ENCODE measurements at places on chromosomes 16 and 17.

GRCh38 chr16:85288869-85289660 is 176.8 kb upstream of the CIBAR2 start:
- DNase-seq = no peak

DNA sequence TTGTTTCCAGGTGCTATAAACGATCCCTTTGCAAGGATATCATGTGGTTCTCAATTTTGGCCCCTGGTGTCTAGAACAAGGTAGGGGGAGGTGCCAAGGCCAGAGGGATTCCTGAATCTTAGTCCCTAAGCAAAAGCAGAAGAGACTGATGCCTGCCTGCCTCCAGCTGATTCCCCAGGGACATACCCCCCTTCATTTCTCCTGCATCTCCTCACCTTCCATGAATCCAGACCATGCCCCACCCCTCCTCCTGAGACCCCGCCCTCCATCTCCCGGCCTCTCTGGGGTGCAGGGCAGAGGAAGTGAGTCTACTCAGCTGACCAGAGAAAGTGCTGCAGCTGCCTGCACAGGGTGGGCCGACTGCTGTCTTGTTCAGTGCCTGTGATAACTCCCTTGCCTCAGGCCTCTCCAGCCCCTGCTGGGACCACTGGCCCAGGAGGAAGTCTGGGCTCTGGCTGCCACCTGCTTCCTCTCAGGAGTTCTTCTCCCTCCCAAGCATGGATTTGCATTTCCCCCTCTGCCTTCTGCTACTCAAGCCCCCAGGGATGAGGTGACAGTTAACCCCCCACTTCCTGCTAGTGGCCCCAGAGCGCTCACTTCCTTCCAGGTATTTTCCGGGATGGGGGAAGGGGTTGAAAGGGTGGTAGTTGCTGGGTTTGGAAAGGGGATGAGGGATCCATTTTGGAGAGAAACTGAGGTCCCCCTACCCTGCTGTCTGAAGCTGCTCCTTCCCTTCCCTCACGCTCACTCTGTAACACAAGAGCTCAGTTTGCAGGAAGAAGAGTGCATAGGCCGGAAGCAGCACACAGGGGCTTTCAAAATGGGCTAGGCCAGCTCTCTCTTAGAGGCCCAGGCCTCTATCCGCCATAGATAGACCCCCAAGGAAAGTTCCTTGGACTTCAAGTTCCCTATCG is 10.5 kb upstream of the TSPOAP1 start:
- DNase-seq = no peak

DNA sequence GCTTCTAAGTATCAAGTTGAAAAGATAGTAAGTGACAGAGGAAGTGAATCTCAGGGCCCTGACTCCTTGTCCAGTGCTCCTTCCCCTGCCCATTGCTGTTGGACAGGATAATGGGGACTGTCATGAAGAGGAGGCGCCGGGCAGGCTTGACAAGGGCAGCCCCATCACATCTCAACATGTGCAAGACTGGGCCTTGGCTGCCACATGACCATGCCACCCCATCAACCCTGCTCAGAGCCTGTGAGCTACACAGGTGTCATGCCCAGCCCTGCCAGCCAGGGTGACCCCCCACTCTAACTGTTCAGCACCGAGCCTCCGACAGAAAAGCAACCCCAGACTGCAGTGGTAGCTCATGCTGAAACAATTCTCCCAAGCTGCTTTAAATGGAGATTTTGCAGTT is 171.6 kb downstream of the C16orf78 start:
- DNase-seq = no peak

DNA sequence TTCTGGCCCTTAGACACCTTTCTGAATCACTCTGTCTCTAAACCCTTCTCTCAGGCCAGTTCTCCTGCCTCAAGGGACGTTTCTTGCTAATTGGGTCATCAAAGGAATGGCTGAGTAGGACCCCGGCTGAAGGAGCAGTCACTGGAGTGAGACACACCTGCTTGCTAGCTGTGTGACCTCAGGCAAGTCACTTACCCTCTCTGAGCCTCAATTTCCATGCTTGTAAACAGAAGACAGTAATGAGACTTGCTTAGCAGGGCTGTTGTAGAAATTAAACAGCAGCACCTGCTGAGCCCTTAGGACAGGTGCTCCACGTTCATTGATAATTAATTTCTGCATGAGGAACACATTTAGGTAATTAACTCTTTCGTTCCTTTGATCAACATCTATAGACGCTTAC is 6.8 kb downstream of the CIBAR2 start:
- DNase-seq = no peak

- DNase-seq = peak; percentile 47
Measured at GRCh38 chr17:43021741-43022512, at the start of gene VAT1. VAT1 (minus strand) TSS chr17:43022385; CDS start chr17:43022322, 63 bp downstream.

- DNase-seq = no peak
Measured at GRCh38 chr17:52837492-52837891, 679.0 kb upstream of the CA10 start.

DNA sequence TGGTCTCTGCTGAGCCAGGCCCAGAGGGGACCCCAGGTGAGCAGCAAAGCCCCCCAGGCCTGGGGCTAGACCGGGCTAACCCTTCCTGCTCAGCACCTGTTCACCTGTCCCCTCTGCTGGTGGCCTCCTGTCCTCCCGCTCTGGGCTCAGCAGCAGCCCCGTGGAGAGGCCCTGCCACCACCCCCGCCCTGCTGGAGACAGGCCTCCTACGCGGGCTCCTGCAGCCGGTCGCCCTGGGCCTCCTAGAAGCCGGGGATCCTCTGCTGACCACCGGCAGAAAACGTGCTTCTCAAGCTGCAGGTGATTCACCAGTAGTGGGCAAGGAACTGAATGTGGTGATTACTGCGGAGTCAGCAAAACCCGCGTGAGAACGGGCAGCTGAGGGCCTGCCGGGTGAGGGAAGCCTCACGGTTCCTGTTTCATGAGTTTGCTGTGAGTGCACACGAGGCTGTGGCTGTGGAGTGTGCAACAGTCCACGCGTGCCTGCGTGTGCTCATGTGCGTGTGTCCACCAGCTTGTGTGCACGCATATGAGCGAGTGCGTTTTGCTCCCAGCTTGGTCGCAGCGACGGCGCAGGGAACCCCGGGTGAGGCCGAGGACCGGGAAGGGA is 792 bp downstream of the SECTM1 start:
- no peak for DNase-seq

GRCh38 chr17:39631403-39631802 is 4.7 kb downstream of the PPP1R1B start:
- DNase-seq = no peak

GRCh38 chr17:57279432-57279831 is 23.1 kb downstream of the MSI2 start:
- DNase-seq = no peak

Data from brain pericyte (primary cell).